Chondrocyte (in vitro differentiated cells): ENCODE measurements at places on chromosomes 5 and 9. TPM values are rescaled to one million over a fixed set of nuclear protein-coding genes. Genes with fewer than 3 reads are reported as not detected.

Gene BTNL8
- total RNA-seq, result not detected in 3 replicates

Gene GRIA1
- total RNA-seq, result 0.55 to 13.9 TPM (median 0.77 TPM) in 3 replicates

DNA sequence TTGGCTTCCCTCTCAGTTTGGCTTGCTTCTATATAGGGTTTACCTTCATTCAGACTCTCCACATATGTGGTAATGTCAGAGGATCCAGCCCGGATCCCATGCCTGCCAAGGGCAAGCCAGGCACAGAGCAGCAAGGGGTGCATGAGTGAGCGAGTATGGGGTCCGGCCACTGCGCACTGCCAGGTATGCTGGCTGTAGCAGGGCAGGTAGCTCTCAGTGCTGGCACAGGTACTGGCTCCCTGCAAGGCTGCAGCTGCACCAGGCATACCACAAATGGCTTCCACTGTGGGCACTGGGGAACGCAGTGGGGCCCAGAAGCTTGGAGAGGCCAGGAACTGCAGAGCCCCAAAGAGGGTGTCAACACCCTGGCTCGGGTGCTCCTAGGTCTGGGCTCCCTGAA lies 86.2 kb downstream of the GIN1 start:
- no peak overlapping the region for H3K27ac ChIP-seq
- H3K27me3 ChIP-seq, result no peaks in the 10 kb centered on the region
- peaks cover 6% of the 10 kb centered on the region for H3K36me3 ChIP-seq
- H3K4me3 ChIP-seq, result no peak overlapping the region
- no peak for DNase-seq

DNA sequence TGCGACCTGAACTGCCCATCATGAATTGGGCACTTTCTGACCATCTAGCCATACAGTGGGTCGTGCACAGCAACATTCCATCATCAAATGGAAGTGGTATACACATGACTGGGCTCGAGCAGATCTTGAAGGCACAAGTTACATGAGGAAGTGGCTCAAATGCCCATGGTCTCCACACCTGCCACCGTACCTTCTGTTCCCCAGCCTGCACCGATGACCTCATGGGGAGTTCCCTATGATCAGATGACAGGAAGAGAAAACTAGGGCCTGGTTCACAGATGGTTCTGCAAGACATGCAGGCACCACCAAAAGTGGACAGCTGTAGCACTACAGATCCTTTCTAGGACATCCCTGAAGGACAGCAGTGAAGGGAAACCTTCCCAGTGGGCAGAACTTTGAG lies 21.8 kb downstream of the MTMR12 start:
- no peaks in the 10 kb centered on the region for H3K27me3 ChIP-seq
- DNase-seq, result no peak
- H3K4me1 ChIP-seq, result no peaks in the 10 kb centered on the region

DNA sequence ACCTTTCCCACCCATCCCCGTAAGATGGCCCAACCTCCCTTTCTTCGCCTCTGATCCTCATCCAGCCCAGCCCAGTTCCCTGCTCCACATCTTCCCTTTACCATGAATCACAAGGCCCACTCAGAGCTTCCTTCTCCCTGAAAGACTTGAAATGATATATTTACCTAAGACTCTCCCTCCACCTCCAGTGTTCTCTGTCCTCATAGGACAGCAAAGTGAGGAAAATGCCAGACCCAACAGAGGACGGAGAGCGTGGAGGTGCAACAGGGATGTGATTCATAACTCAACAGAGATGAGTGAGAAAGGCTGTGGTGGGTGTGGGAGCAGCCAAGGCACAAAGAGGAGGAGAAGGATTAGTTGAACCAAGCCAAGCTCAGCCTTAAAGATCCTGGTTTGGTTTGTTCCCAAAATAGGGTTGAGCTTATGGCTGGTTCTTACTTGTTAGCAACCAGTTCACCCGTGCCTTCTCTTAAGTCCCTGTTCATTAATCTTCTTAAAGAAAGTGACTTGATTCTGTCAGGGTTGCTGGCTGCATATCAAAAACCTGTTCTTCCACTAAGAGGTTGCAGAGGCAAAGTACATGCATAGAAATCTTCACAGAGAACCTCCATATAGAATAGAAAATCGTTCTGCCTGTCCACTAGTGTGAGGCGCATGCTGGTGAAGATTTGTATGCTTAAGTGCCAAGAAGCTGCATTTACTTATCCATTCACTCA lies 183.2 kb downstream of the ACTL7B start:
- no peaks in the 10 kb centered on the region for H3K36me3 ChIP-seq
- H3K27ac ChIP-seq, result no peak overlapping the region
- peaks cover 11% of the 10 kb centered on the region for H3K4me1 ChIP-seq
- no peak for DNase-seq

- no peak for DNase-seq
- H3K36me3 ChIP-seq, result no peaks in the 10 kb centered on the region
- H3K27me3 ChIP-seq, result peaks cover 4% of the 10 kb centered on the region
These were observed 996.2 kb downstream of the CDH12 start for GRCh38 chr5:21856987-21857386.

DNA sequence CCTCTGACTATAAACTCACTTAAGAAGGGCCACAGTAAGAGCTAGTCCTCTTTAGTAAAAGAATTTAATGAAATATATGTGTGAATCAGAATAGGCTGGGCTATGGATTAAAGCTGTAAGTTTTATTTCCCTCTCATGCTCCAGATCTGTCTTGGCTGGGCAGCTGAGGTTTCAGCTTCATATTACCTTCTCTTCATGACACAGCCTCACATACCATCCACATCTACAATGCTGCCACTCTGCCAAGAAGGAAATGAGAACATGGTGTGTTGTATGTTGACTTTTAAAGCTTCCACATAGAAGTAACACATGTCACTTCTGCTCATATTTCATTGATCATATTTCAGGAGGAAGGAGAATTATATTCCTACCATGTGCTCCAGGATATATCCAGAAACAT lies 776.0 kb upstream of the ACO1 start:
- no peak overlapping the region for H3K4me3 ChIP-seq
- peak overlapping the region; percentile 37 for H3K27ac ChIP-seq
- H3K36me3 ChIP-seq, result no peaks in the 10 kb centered on the region
- no peaks in the 10 kb centered on the region for H3K27me3 ChIP-seq

DNA sequence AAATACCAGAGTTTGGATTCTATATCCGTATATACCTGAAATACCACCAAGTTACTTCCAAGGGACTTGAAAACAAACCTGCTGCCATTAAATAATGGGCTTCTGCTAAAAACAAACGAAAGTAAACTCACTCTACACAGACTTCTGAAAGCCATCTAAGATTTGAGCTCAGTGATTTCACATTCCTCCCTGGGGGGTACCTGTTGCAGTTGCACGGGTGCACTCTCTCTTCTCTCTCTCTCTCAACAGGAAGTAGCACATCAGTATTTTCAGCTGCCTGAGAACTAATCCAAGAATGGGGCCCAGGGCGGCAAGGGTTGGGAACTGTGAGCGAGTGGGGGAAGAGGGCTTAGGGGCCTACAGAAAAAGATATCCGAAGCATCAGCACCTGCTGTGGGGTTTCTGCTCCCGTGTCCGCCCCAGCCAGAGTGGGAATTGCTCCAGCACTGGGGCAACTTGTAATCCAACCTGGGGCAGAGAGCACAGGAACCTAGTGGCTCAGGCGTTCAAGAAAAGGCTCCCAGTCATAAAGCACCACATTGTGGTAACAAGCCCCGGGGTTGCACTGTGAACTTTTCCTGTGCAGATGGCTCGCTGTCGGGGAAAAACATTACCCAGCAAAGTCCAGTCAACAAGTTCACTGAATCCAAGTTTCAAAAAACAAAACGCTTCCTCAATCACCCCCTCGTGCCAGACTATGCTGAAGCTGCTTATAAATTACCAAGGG lies 99.8 kb downstream of the EFNA5 start:
- no peaks in the 10 kb centered on the region for H3K36me3 ChIP-seq
- peaks cover 61% of the 10 kb centered on the region for H3K4me1 ChIP-seq

- H3K27ac ChIP-seq, result no peak overlapping the region
- no peak for DNase-seq
- no peak overlapping the region for H3K4me3 ChIP-seq
- H3K4me1 ChIP-seq, result peaks cover 13% of the 10 kb centered on the region
- peaks cover 6% of the 10 kb centered on the region for H3K36me3 ChIP-seq
These were observed 30.1 kb upstream of the MUSK start for GRCh38 chr9:110638381-110638954.
